Activated CD8-positive, alpha-beta memory T cell treated with anti-CD3 and anti-CD28 coated beads for 1 hour (primary cell): ENCODE measurements at places on chromosomes 4 and X.

DNA sequence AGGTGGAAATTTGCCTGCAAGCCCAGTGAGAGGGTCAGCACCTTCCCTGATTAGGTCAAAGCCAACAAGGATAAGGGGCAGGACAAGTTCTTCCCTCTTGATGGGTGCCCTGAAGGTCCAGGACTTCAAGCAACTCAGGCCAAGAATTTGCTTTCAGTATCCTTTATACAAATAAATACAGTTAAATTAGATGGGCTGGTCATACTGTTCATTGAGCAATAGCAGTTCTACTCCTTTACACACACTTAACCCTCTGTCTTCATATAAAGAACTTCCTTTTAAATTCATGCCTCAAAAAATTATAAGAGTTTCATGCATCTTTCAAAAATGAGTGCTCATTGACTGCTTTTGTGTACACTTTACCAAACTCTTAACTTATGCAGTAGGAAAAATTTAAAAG, 392.0 kb downstream of the SPRY1 start:
- DNase-seq: no peak

GRCh38 chr4:149291463-149291862, 524.2 kb downstream of the IQCM start:
- DNase-seq: no peak

DNA sequence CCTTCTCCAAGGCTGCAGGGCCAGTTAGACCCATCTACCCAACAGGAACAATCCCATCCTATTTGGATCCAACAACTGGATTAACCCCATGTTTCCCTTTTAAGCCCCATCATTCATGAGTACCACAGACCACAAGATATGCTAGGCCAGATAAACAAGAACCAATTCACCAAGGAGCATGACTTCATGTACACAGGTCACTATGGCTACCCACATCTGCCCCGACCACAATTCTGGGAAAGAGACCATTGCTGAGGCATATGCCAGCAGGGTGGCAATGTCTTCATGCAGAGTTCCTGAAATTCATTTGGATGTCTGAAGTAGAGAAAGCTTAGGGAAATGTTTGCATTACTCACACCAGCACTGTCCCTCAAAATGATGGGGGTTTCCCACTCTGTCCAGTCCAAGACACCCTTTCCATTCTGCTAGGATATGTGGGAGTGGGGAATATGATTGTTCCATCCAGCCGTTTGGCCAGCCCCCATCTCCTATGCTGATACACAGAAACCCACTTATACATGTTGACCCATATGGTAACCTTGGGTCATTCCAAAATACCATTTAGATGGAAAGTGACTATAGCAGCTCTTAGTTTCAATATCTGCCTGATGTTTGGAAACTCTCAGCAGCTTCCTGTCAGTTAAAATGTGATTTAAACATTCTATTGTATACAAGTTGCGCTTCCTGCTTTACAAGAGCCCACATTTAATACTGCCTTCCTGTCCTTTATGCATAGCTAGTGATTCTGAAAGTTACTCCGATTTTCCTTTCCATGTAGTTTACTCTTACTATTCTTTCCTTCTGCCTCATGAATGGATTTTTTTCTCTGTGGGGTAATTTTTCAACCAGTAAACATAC, 129.0 kb downstream of the AMMECR1 start:
- no peak for DNase-seq

DNA sequence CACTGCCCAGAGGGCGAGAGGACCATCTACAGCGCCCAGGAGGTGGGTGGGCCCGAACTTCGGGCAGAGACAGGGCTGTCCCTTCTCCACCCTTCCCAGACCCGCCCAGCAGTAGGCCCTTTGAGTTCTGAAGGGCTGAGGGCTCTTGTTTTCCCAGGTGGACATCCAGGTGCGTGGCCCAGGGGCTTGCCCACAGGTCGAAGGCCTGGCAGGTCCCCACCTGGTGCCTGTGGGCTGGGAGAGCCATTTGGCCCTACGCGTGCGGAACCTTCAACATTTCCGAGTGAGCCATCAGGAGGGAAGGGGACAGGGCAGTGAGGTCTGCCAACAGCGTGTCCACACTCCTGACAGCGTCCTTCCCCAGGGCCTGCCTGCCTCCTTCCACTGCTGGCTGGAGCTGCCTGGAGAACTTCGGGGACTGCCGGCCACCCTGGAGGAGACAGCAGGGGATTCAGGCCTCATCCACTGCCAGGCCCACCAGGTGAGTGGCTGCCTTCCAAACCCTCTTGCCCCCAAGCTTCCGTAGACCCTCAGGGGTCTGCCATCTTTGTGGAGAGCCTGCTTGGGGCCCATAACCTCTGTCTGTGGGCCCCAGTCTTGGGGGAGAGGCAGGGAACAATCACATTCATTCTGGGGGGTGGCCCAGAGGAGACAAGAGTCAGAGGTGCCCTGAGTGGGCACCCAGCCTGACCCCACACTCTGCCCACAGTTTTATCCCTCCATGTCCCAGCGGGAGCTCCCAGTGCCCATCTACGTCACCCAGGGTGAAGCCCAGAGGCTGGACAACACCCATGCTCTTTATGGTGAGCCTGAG, 6.8 kb downstream of the PLXNB3 start:
- no peak for DNase-seq

GRCh38 chr4:157052429-157053040, 23.4 kb upstream of the GLRB start:
- no peak for DNase-seq

- no peak for DNase-seq
These were observed 45.3 kb downstream of the HMGB2 start for GRCh38 chr4:173288698-173289352.

- no peak for DNase-seq
These were observed 194.0 kb downstream of the COX18 start for GRCh38 chr4:72875545-72875944.

DNA sequence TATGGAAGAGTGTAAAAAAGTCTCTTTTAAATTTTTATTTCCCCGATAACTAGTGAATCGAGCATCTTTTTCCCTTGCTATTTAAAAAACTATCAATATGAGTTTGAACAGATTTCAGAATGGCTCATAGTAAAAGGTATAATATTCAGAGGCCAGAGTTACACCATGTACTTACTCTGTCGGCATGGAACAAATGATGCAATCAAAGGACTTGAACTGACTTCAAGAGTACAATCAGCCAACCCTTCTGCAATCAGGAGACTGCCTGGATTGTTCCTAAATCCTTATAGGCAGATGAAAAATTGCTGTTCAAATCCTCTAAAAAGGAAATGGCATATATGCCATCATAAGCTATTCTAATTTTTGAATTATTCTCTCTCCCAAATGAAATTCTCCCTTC, 273.3 kb downstream of the SH2D1A start:
- no peak for DNase-seq

- no peak for DNase-seq
These were observed 3.7 kb upstream of the FGB start for GRCh38 chr4:154559141-154559493.

DNA sequence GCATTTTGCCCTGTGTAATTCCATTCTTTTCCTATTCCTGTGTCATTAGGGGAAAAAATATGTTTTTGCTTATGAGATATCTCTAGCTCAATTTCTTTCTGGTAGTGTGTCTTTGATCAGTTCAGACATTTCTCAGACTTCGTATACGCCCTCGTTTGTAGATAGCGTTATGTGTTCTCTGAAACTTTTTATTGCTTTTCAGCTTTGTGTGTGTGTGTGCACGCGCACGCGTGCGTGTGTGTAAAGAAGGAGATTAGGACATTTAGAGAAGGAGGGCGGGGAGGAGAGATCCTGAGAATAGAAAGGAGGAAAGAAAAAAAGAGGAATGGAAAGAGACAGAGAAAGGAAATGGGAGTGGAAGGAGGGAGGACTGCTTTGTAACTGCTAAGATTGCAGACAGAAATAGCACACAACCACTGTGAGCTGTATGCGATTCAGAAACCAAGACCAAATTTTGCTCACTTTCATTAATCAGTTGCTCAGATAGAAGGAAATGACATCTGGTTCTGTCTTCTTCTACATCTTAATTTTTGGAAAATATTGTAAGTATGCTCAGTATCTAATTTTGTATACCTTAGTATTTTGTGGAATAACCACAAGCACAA, at the start of gene RXFP1:
RXFP1 (plus strand) TSS at position 399 of the 605 bp plus-strand sequence; CDS start at position 494, 95 bp downstream.
- DNase-seq: no peak
